Fibroblast of skin of left quadriceps (primary cell): ENCODE measurements at places on chromosomes 6 and 20.
A peak's percentile ranks its signal among the peaks of the same experiment; 100 is the strongest.

GRCh38 chr20:40238511-40238910 is 450.5 kb downstream of the MAFB start:
- no peak for DNase-seq

DNA sequence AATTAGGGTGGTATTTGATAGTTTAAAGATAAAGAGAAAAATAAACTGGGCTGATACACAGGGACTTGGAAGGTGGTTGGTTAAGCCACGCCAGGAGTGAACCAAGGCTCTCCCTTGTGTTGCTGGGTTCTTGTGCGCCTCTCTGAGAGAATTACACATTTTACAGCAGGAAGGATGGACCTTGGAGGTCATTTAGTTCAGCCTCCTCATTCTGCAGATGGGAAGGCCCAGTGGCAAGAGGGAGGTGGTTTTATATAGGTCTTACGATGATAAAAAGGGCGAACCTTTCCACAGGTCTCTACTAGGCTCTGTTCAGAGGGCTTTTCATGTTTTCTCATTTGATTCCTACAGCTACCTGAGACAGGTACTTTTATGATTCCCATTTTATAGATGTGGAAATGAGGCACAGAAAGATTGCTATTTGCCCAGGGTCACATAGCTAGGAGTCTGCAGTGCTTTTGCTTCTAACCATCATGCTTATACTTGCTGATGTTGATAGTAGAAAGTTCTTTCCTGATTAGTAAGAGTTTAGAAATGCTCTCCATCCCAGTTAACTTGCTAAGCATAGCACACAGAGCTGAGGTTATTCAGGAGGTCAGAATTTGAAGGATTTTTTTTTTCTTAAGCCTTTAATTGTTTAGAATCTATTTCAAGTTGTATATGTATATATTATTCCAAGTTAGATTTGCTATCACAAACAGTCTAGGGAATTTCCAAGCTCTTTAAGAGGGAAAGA is 12.8 kb downstream of the HIVEP1 start:
- DNase-seq = peak; percentile 46

GRCh38 chr6:97656236-97656635 is 373.2 kb upstream of the MMS22L start:
- no peak for DNase-seq

DNA sequence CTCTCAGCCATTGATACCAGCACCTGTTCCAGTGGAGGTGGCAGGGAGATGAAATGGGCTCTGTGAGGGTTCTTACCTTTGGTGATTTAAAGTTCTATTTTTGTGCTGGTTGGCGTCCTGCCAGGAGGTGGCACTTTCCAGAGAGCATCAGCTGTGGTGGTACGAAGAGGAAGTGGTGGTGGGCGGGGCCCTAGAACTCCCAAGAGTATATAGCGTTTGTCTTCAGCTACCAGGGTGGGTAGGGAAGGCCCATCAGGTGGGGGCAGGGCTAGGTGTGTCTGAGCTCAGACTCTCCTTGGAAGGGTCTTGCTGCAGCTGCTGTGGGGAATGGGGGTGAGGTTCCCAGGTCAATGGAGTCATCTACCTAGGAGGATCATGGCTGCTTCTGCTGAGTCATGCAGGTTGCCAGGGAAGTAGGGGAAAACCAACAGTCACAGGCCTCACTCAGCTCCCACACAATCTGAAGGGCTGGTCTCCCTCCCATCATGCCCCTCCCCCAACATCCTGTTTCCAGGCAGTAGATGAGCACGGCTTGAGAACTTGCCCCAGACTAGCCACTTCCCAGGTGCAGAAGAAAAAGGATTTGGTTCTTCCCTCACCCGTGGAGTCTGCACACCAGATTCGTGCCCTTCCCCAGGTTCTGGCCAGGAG is 46.6 kb downstream of the MOXD1 start:
- no peak for DNase-seq

GRCh38 chr20:19712721-19713260 is 45.3 kb upstream of the RIN2 start:
- DNase-seq = no peak

GRCh38 chr20:288956-289692 is 1.4 kb downstream of the C20orf96 start:
- DNase-seq = no peak

DNA sequence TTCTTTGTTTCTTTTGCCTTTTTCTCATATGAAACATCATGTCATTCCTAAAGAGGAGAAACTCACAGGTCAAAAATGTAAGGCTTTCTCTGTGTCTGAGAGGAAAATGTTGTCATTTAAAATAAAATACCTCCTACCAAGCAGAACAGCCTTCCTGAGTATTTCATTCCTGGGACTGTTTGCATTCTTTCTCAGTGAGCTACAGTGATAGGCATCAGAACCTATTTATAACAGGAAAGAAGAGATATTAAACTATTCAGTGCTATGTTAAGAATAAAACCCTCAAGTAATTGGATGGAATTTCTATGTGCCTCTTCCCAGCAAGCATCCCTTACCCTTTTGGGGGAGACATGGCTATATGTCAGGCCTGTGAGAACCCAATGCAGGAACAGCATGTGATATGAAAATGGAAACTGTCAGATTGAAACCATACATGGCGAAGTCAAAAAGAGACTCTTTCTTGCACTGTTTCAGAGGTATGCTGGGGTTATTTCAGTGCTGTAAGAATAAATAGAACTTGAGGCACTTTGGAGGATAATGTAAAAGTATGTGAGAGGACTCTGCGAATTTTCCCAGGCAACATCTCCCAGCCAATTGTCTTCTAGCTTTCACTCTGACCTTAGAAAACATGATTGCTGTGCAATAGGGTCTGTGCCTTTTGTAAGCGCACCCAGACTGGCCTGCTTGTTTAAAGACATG is 133.8 kb upstream of the CCN2 start:
- DNase-seq = peak; percentile 98

DNA sequence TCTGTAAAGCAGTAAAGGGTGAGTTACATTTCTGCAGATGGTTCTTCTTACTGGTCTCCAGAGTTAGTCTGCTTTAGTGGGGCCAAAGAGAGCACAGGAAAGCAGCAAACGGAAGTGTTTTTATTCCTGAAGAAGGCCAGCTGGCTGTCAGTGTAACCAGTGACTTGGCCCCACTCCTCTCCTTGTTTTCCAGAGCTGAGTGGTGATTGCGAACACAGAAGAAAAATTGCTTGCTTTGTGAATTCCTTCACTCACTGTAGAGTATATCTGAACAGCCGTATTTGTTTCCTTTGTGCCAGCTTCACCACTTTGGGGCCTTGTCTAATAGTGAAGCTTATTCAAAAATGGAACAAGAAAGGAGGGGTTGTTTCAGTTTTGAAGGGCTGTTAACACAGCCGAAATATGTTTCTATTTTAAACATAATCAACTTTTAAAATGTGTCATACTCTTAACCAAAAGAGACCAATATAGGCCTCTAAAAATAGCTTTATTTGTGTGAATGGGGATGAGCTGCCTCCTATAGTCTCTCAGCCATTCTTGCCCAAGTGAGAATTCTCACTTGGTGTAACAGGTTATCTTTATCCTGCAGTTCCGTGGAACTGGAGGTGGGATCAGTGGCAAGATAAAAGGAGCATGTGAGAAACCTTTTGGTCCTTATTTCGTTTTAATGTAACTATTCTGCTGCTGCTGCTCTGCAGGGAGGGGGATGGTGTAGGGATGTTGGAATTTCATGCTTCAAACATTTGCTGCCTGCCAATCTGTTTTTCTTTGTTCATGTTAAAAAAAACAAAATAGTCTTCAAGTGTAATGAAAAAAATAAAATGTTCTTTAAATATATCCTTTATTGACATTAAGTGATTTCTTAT is 37.8 kb downstream of the ZC2HC1B start:
- peak; percentile 1 for DNase-seq

GRCh38 chr20:8291873-8292272 is 159.8 kb downstream of the PLCB1 start:
- peak; percentile 87 for DNase-seq

DNA sequence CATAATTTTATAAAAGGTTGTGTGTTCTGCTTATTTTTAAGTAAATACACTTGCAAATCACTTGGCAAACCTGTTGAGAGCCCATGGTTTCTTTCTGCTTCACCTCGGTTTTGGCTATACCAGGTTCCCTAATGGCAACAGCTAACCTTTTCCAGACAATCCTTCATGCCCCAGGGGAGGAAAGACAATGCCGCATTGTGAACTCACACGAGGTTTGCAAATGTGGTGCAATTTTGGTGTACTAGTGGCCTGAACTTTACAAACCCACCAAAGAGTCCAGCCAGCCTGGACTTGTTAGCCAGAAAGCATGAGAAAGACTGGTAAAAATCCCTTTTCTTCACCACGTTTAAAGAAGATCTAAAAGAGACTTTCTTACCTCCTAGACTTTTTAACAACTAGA is 84.8 kb upstream of the SOX4 start:
- DNase-seq = no peak

- DNase-seq = no peak
Observed at GRCh38 chr20:34040300-34040995, 46.7 kb downstream of the RALY start.

- no peak for DNase-seq
Observed at GRCh38 chr20:59723108-59723500, 118.8 kb downstream of the PHACTR3 start.

GRCh38 chr20:58461104-58461503 is 54.1 kb downstream of the APCDD1L start:
- DNase-seq = no peak

DNA sequence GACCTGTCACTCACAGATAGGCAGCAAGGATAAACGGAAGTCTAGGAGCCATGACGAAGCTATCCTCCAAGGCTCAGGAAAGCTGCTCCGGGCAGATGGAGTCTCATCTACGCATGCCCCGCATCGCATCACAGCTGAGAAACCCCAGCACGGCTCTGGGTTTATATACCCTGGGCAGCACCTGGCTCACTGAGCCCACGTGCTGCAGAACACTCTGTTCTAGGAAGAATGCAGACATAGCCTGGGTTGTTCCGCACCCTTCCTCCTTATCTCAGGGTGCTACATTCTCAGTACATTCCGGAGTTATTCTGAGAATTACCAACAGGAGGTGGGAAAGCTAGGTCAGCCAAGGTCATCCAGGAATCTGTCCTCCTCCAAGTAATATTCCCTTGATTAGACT is 260.4 kb downstream of the CBLN4 start:
- no peak for DNase-seq

GRCh38 chr6:149921361-149921760 is 1.6 kb downstream of the RAET1G start:
- no peak for DNase-seq
